ENCODE measurements at places on chromosomes 3 and 15. TPM values are rescaled to one million over a fixed set of nuclear protein-coding genes. Genes with fewer than 3 reads are reported as not detected.
A peak's percentile ranks its signal among the peaks of the same experiment; 100 is the strongest.

The CAMK2N2 gene
- 0.14 TPM for total RNA-seq

The BLOC1S6 gene
- 44.8 TPM for total RNA-seq

The CPA3 gene
- total RNA-seq: not detected

The RHCG gene
- total RNA-seq: not detected

The TTLL13 gene
- total RNA-seq: 1.4 TPM

The SCAMP5 gene
- 1.3 TPM for total RNA-seq

The STXBP5L gene
- not detected for total RNA-seq

The GRAMD1C gene
- total RNA-seq: not detected

The TAGLN3 gene
- 0.33 TPM for total RNA-seq

The FAM81A gene
- total RNA-seq: 1.9 TPM

GRCh38 chr15:41259546-41260189, 28.6 kb downstream of the CHP1 start:
- H3K4me3 ChIP-seq: no peak overlapping the region
- no peak overlapping the region for H3K27ac ChIP-seq
- peaks cover 25% of the 10 kb centered on the region for H3K36me3 ChIP-seq

DNA sequence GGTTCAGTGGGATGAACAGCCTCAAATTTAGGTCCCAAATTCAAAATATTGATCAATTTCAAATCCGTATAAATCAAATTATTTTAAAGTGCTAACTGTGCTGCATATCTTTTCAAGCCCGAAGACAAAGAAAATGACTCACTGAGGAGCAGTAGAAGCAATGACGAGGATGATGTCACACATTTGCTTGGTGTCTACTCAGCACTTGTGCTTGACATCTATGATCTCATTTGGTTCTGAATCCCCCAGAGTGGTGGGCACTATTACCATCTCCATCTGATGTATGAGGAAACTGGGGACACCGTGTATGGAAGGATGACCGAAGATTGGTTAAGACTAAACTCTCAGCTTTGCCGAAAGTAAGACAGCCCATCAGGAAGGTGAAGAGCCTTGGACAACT, 136.5 kb upstream of the CHRNA7 start:
- no peaks in the 10 kb centered on the region for H3K36me3 ChIP-seq
- H3K27me3 ChIP-seq: peaks cover 2% of the 10 kb centered on the region
- no peak overlapping the region for H3K27ac ChIP-seq
- no peak for DNase-seq
- H3K4me1 ChIP-seq: no peaks in the 10 kb centered on the region

DNA sequence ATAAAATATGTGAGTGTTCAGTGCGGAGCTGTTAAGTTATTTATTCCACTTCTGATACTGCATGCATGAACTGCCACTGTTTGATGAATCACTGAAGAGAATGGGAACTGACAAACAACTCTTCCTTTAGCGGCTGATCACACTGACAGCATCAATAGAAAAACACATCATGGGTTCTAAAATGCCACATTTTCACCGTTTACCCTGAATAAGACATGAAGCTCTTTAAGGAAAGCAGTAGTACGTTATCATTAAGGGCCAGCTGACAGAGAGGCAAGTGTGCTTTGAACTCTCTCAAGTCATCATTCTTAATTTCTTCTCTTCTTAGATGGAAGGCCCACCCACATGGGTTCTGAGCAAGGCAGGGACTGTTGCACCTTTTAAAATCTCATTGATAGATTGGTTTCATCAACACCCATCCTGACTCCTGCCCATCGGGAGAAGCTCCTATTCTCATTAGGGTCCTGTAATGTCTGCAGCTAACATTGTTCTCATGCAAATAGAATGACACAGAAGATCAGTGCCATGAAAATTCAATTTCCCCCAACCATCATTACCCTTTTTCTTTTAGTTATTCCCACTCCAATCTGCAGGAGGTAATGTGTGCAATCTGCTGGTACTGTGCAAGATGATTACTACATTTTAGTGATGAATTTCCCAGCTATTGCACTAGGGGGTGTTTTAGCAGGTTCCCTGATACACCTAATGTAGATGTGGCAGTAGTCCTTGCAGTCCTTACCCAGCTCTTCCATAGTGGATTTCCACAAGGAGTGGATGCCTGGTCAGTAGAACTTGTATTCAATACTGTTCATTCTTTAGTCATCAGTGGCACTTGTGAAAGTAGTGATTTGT, 119.1 kb downstream of the ROBO2 start:
- DNase-seq: no peak
- no peaks in the 10 kb centered on the region for H3K4me1 ChIP-seq
- H3K4me3 ChIP-seq: no peak overlapping the region

- no peak overlapping the region for H3K4me3 ChIP-seq
- H3K27ac ChIP-seq: no peak overlapping the region
- H3K36me3 ChIP-seq: no peaks in the 10 kb centered on the region
- H3K27me3 ChIP-seq: peaks cover 43% of the 10 kb centered on the region
- DNase-seq: no peak
Observed at GRCh38 chr15:83378921-83379578, 68.1 kb upstream of the SH3GL3 start.

- H3K27me3 ChIP-seq: no peaks in the 10 kb centered on the region
- no peak overlapping the region for H3K4me3 ChIP-seq
Observed at GRCh38 chr3:14457999-14458398, 55.6 kb downstream of the SLC6A6 start.

- H3K4me3 ChIP-seq: no peak overlapping the region
- H3K27ac ChIP-seq: no peak overlapping the region
- no peaks in the 10 kb centered on the region for H3K4me1 ChIP-seq
- H3K27me3 ChIP-seq: no peaks in the 10 kb centered on the region
- no peaks in the 10 kb centered on the region for H3K36me3 ChIP-seq
Observed at GRCh38 chr3:85193565-85193964, 234.8 kb downstream of the CADM2 start.

GRCh38 chr3:148629006-148629405, 68.7 kb upstream of the AGTR1 start:
- no peaks in the 10 kb centered on the region for H3K27me3 ChIP-seq
- H3K36me3 ChIP-seq: no peaks in the 10 kb centered on the region
- DNase-seq: no peak
- no peak overlapping the region for H3K4me3 ChIP-seq

- no peaks in the 10 kb centered on the region for H3K27me3 ChIP-seq
- H3K27ac ChIP-seq: no peak overlapping the region
- H3K4me3 ChIP-seq: no peak overlapping the region
- no peaks in the 10 kb centered on the region for H3K4me1 ChIP-seq
- H3K36me3 ChIP-seq: peaks cover 43% of the 10 kb centered on the region
Observed at GRCh38 chr15:80188251-80188650, 35.5 kb downstream of the FAH start.

DNA sequence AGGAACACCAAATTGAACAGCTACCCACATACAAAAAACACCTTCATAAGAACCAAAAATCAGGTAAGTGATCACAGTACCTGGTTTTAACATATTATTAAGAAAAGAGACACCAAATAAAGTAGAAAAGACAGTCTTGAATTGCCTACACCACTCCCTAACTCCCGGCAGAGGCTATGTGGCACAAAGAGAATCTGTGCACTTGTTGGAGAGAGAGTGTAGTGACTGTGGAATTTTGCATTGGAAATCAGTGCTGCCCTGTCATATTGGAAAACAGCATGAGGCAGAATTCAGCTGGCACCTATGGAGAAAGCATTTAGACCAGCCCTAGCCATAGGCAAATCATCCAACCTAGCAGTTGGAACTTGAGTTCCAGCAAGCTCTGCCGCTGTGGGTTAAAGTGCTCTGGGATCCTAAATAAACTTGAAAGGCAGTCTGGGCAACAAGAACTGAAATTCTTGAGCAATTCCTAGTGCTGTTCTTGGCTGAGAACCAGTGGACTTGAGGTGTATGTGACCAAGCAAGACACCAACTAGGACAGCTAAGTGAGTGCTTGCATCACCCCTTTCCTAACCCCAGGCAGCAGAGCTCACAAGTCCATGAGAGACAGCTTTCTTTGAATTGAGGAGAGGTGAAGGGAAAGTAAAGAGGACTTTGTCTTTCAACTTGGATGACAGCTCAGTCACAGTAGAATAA, 969.6 kb upstream of the ALCAM start:
- H3K27me3 ChIP-seq: no peaks in the 10 kb centered on the region
- H3K4me1 ChIP-seq: no peaks in the 10 kb centered on the region
- H3K36me3 ChIP-seq: no peaks in the 10 kb centered on the region
- no peak overlapping the region for H3K4me3 ChIP-seq
- no peak overlapping the region for H3K27ac ChIP-seq

DNA sequence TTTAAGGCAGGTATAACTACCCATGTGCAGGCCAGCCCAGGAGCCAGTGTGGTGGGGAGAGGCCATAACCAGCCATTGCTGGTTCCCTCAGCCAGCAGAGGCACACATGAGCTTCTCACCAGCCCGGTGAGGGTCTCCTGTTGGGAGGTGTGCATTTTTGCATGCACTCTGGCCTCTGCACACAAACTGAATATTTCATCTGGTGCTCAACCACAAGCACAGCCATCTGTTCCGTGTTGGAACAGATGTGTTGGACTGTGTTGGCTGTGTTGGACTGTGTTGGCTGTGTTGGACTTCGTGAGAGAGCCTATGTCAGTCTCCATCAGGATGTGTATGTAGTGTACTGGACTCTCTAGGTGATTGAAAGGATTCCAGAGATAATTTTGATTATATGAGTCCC, 67.2 kb downstream of the RPL39L start:
- no peak overlapping the region for H3K4me3 ChIP-seq
- H3K4me1 ChIP-seq: peaks cover 12% of the 10 kb centered on the region
- peak; percentile 54 for DNase-seq
- H3K36me3 ChIP-seq: peaks cover 79% of the 10 kb centered on the region
- H3K27me3 ChIP-seq: no peaks in the 10 kb centered on the region
- no peak overlapping the region for H3K27ac ChIP-seq

GRCh38 chr15:66163553-66163952, 90.0 kb downstream of the MEGF11 start:
- no peak for DNase-seq
- no peak overlapping the region for H3K4me3 ChIP-seq
- H3K27ac ChIP-seq: no peak overlapping the region
- peaks cover 4% of the 10 kb centered on the region for H3K27me3 ChIP-seq

- peaks cover 9% of the 10 kb centered on the region for H3K27me3 ChIP-seq
- no peak overlapping the region for H3K4me3 ChIP-seq
- no peak overlapping the region for H3K27ac ChIP-seq
- DNase-seq: no peak
- H3K4me1 ChIP-seq: no peaks in the 10 kb centered on the region
- H3K36me3 ChIP-seq: no peaks in the 10 kb centered on the region
Observed at GRCh38 chr15:29299331-29299730, 29.7 kb upstream of the NSMCE3 start.

DNA sequence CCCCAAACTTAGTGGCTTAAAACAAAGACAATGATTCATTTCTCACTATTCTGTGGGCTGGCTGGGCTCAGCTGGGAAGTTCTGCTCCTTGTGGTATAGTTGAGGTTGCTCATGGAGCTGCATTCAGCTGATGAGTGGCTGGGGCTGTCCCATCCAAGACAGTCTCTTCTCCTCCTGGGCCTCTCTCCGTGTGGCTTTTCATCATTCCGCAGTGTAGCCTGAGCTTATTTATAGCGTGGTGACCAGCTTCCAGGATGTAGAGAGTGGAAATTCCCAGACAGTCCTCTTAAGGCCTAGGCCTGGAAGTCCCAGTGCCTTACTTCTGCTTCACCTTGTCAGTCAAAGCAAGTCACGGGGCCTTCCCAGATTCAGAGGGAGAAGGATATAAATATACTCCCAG, 136.7 kb upstream of the DAZL start:
- no peaks in the 10 kb centered on the region for H3K36me3 ChIP-seq
- DNase-seq: no peak
- H3K27ac ChIP-seq: no peak overlapping the region
- H3K4me3 ChIP-seq: no peak overlapping the region

DNA sequence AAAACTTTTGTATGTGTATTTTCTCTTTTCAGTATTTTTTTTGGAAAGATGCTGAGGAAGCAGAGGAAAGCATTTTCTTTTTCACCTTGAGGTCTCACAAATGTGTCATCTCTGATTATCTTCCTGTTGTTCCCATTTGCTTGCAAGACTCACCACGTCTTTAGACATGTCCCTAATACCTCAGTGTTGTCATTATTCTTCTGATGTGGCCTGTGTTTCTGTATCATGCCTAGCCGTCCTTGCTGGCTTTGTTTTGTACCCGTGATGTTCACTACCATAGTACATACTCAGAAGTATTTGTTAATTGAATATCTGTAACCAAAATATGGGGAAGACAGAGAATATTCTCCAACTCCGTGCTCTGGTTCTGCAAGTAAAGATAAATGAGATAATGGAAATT, 5.0 kb upstream of the P2RY14 start:
- H3K4me3 ChIP-seq: no peak overlapping the region
- H3K36me3 ChIP-seq: no peaks in the 10 kb centered on the region
- H3K4me1 ChIP-seq: peaks cover 47% of the 10 kb centered on the region
- peak overlapping the region; percentile 81 for H3K27ac ChIP-seq
- no peaks in the 10 kb centered on the region for H3K27me3 ChIP-seq

DNA sequence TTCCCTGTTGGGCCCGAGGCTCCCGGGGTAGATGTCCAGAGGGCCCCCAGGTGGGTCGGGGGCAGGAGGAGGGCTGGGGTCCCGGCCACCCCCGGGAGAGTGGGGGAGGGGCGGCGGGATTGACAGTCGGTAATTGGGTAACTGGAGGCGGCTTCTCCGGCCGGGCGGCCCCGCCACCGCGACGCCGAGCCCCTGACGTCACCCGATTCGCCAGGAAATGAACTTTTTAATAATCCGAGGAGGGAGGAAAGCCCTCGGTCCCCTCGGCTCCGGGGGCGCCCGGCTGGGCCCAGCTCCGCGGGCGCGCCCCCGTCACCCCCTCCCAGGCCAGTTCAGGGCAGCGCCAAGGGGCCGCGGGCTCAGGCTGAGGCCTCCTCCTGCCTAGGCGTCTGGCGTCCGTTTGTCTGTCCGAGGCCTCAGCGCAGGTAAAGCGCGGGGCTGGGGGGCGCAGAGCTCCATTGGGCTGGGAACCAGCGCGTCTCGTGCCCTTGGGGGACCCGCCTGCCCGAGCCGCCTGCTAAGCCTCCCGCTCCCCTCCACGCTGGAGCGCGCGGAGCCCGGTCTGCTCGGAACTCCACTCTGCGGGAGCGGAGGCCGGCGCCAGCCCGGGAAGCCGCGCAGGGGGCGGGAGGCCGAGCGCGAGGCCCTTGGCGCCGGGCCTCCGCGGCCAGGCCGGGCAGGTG, 3.9 kb downstream of the GATA2 start:
- H3K4me1 ChIP-seq: peaks cover 12% of the 10 kb centered on the region
- DNase-seq: peak; percentile 77
- no peaks in the 10 kb centered on the region for H3K36me3 ChIP-seq
- H3K4me3 ChIP-seq: peak overlapping the region; percentile 75
- H3K27me3 ChIP-seq: peaks cover 67% of the 10 kb centered on the region

DNA sequence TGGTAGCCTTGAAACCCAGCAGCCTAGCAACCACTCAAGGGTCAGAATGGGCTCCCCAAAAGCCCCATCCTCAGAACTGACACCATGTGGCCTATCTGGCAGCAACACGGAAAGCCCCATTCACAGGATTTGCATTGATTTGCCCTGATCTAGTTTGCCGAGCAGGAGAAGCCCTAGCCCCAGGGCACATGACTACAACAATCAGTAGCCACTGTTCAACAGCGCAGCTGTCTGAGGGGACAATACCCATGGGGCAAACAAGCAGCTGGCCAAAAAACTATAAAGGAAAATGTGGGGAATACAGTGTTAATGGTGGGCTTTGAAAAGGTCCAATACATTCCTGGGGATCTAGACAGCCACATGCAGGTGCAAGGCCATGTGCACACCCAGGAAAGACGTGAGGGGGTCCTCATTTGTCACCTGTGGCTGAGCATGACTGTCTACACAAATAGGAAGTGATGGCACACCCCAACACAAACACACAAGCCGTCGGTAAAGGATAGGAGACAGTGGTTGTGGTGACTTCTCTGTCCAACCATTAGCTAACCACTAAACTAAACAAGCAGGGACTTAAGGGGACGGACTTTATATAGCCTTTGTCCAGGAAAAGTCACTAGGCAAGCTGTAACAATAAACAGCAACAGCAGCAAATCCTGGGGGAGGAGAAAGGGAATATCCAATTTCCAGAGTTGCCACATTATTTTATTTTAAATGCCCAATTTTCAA, 113.7 kb downstream of the LRIG1 start:
- H3K4me1 ChIP-seq: peaks cover 7% of the 10 kb centered on the region
- no peak for DNase-seq
- no peaks in the 10 kb centered on the region for H3K27me3 ChIP-seq
- no peak overlapping the region for H3K4me3 ChIP-seq

Data from activated CD4-positive, alpha-beta T cell treated with anti-CD3 and anti-CD28 coated beads, Interleukin-2, amount 10 ng/mL, durations not matched to agents 24 days and 14 days (primary cell).